ENCODE measurements at places on chromosomes 2 and 18. TPM values are rescaled to one million over a fixed set of nuclear protein-coding genes. Genes with fewer than 3 reads are reported as not detected.

DNA sequence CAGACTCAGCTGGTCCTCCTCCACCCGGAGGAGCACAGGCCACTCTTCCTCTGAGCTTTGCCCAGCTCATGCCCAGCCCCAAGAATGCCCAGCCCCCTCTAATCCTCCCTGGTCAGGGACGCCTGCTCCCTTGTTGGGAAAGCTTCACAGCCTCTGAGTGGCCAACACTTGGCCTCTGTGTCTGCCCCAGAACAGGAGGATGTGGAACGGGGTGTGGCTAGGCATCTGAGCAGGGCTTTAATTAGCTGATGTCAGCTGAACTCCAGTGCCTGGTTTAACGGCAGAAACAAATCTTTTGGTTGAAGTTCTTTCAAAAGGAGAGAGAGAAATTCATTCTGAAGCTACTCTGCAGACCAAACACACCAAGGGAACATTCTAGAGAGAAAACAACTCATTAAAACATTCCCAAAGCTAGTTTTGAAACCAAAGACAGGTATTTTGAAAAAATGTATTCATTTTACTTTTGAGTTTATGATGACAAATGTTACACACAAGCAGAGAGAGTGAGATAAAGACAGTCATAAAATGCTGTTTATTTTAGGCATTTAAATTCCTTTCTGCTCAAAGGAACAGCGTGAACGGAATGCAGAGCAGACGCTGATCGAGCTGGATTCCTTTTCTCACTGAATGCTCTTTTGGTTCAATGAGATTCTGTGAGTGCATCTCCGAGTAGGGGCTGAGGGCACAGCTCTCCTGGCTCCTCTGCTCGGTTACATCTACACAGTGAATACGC, 63.8 kb downstream of the RTP5 start:
- no peak for DNase-seq

- no peak for DNase-seq
Observed at GRCh38 chr2:129761569-129762021, 217.9 kb upstream of the RAB6C start.

Gene C18orf54
- polyA plus RNA-seq, result 15.8 TPM

Gene IL36G
- 0.67 TPM for polyA plus RNA-seq

- no peak for DNase-seq
Observed at GRCh38 chr2:78355967-78356366, 669.5 kb upstream of the REG3G start.

DNA sequence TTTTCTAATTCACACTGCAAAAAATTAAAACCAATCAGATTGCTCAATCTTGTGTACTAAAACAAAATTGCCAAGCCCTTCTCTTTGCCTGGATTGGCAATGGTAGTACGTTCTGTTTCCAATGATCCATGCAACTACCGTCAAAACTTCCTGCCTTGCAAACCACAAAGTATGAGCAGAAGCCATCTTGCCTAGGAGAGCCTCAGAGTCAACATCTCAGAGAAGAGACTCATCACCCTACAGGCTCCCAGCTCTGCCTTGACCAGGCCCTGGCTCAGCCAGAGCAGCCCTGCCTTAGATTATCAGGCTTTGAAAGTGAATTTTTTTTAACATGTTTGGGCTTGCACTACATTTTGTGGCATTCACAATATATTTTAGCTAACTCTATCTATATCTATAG, 574.1 kb downstream of the SATB2 start:
- DNase-seq, result no peak

DNA sequence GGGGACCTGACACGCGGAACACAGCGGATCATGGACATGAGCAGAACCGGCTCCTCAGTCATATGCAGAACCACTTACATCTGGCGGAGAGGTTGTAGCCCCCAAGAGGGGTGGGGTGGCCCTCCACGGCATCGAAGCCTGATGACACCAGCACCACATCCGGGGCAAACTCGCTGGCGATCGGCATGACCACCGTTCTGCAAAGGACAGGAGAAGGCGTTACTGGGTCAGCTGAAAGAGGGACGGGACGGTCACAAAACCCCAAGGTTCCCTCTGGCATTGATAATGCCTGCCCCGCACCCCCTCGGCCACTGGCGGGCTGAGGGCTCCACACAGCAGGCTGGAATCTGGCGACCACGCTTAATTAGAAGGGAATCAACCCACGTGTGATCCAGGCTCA, 220.5 kb downstream of the TWIST2 start:
- DNase-seq, result no peak

GRCh38 chr2:237955640-237956401, 11.0 kb upstream of the UBE2F start:
- no peak for DNase-seq
